ENCODE measurements at places on chromosomes 6 and 20.

DNA sequence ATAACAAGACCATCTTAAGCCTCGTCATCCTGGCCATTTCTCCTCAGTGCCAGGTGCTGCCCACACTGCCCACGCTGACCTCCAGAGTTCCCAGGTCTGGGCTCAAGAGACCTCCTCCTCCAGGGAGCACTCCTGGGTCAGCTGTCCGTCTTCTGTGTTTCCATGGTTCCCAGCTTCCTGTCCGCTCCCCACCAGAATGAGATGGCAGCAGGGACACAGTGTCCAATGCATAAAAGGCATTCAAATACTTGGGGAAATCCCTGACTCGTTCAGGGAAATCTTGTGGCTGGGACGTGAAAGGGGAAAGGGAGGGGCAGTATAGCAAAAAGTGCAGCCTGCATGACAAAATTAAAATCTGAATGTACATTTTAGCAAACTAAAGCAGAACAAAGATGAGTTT, 54.3 kb downstream of the SLC23A2 start:
- no peak for DNase-seq

DNA sequence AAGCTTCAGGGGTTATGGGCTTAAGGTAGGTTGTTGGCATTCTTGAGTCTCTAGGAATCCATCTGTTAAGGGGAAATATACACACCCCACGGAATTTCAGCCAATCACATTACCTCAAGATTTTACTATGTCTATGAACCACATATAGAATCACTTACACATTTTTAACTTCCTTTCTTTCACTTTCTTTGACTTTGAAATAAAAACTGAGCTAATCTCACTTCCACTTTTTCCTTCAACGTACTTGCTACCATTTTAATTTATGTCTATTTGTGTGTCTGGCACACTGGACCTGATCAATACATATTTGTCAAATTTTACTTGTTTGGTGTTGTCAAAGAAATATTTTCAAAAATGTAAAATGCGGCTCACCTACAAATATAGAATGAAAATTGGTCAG, 545.4 kb upstream of the JAG1 start:
- no peak for DNase-seq

DNA sequence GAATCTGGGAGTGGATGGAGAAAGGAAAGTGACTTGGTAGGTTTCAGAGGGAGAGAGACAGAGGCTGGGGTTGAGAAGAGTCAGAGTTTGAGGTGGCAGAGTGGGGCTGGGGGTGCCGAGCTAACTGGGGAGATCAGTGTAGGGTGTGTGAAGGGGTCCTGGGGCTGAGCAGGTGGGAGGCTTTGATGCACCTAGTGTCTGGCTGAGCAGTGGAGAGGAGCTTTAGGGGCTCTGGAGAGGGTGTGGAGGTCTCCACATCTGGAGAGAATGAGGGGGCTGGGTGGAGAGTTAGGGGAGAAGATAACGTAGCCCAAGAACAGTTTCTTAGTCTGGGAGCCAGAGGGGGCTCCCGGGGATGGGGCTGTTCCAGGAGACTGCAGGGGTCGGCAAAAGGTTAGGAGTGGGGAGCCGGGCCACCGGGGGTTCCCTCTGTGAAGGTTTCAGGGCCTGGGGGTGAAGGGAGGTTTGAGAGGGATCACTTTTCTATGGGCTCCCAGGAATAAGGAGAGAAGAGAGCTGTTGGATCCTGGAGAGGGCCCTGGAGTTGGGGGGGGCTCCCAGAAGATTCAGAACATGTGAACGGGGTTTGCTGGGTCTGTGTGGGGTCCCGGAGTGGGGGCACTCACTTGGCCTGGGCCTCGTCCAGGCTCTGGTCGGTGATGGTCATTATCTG, 797 bp downstream of the PBX2 start:
- DNase-seq, result no peak

- DNase-seq, result no peak
Observed at GRCh38 chr6:52376763-52377162, 14.8 kb downstream of the PAQR8 start.

DNA sequence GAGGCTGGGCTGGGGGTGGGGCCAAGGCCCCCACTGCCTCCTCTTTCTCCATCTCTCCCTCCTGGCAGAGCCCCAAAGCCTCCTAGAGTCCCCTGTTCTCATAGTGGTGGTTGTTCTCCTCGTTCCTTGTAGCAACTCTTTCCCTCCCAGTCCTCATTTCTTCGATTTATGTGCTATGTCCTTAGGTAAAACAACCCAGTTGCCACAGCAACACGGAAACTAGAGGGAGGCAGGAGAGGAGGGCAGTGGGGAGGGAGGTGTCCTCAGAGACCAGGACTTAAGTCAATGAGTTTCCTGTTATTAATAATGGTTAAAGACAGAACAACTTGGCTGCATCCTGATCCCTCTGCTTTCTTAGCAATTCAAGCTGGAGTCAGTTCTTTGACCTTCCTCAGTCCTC, 161.0 kb downstream of the INSM1 start:
- DNase-seq, result no peak

DNA sequence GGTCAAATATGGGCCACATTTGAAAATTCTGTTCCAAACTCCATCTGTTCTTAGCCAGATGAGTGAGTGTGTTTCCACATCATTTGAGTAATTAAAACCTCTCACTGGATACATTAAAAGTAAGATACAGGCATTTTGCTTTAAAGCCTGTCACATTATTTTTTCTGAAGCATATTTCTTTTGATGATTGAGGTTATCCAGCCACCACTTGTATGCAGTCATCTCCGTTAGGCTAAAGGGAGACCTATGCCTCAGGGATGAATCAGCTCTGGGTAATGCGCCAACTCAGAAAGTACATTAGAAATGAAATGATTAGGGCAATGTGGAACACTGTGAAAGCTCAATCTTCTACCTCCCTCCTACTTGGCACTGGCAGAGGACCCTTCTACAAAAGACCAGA, 90.7 kb downstream of the SNAP25 start:
- no peak for DNase-seq

GRCh38 chr20:2816583-2817340, 598 bp downstream of the TMEM239 start:
- DNase-seq, result no peak

- DNase-seq, result peak; percentile 14
Observed at GRCh38 chr6:27650620-27651370, 177.9 kb upstream of the ZNF184 start.

DNA sequence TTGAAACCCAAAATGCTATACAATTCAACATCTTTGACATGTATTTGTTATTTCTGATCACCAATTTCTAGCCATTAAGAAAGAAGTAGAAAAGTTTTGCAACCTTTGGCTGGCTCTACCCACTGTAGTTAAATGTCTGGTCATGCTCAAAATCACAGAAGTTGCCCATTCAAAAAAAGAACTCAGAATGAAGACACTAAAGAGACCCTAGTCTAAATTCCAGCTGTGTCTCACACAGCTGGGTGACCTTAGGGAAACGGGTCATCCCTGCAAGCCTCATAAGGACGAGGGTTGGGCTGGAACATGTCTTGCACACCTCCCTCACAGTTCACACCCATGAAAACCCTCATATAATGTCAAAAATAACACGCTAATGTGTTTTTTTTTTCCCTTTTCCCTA, 10.3 kb downstream of the FOXQ1 start:
- DNase-seq, result no peak

DNA sequence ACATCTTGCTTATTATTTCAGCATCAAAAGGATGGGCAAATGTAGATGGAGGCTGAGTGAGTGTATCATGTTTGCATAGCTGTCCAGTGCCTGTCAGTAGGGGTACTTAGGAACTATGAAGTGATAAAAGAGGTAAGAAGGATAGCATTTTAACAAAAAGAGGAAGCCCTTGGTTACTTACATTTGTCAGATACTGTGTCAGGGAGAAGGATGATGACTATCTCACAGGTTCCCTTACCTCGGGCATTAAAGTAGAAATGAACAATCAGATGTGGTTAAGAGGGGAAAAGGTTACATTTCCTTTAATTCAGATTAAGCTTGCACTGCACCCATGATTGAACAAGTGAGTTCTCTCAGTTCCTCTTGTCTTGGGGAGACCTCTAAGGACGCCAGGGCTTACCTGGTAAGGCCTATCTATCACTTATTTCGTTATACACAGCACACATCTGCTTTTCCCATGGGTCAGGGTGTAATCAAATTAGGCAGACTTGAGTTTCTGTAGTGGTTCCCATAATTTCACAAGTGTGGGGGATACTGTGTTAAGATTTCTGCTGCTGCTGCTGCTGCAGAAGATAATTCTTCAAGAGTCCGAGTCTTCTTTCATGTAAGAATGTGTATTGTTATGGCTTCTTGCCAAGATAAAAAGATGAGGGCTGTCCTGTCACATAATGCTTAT, 4.5 kb downstream of the FOXO3 start:
- peak; percentile 76 for DNase-seq
